ENCODE measurements at places on chromosomes 2 and 18.
A peak's percentile ranks its signal among the peaks of the same experiment; 100 is the strongest.

DNA sequence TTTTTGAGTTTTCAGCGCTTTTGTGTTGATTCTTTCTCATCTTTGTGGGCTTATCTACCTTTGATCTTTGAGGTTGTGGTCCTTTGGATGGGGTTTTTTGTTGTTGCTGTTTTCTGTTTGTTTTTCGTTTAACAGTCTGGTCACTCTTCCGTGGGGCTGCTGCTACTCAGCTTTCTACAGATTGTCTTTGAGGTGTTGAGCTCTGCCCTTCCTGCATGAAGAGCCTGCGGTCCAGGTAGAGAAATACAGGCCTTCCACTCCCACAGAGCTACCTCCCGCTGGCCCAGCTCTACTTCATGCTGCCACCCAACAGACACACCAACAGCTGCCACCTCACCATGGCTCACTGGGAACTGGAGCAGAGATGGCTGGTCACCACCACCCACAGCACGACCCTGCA is 61.7 kb upstream of the RNU4ATAC start:
- no peak for DNase-seq

GRCh38 chr2:126527836-126528490 is 128.0 kb upstream of the GYPC start:
- DNase-seq: peak; percentile 46

- DNase-seq: no peak
Measured at GRCh38 chr2:239275847-239276831, 124.7 kb downstream of the HDAC4 start.

DNA sequence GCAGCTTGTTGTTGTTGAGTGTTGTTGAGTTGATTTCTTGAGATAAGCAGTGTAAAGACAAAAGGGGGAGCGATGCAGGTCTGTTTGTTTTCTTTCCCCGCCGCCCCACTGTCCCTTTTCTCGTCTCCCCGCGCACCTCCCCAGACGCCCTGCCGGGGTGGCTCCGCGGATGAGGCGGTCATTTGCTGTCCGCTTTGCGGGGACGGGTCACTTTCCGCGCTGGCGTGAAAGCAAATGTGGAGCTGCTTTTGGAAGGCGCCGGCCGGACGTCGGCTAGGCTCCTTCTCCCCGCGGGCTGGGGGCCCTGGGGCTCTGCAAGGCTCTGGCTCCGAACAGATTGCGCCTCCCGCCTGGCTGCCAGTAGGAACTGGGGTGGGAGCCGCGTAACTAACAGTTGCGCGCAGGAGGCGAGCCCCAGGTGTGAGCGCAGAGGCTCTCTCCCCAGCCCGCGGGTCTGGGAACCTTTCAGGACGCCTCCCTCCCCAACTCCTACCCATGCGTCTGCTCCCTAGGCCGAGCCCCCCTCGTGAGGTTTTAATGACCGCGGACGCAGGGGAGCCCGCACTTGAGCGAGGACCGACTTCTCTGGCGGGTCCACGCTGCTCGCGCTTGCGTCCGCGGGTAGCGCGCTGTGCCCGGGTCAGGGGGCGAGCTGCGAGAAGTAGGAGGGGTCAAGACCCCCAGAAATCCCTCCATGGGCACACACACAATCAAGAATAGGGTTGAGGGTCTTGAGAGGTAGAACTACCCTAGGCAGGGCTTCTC is 146.6 kb downstream of the MEIS1 start:
- DNase-seq: no peak

GRCh38 chr2:99081891-99082290 is 59.6 kb upstream of the C2orf15 start:
- DNase-seq: no peak

- DNase-seq: no peak
Measured at GRCh38 chr2:8671802-8672201, 10.1 kb upstream of the ID2 start.

- DNase-seq: no peak
Measured at GRCh38 chr2:42906557-42907411, 114.4 kb upstream of the HAAO start.

DNA sequence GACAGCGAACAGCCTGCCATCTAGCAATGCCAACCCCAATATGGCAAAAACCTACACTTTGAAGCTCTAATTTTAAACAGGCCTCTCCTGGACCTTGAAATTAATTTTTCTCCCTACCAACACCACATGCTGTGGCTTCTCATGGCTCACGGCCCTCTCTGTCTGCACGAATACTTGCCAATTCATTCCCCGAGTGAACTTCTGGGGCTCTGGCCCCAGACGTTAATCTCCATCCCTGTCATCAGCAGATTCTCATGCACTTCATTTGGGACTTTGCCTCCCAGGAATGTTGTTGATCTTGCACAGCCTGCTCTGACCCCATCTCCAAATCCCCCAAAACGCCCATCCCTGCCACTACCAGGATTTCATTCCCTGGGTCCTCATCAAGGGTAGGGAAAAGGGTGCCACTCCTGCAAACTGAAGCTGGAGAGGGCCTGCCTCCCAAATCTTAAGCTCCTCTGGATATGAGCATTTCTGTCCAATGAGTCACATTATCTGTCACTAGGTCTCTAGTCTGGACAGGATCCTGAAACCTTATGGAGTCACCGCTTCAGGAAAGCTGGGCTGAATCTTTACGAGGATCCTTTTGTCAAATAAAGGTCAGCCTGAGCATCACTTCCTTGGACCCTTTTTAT is 10.4 kb downstream of the FIGLA start:
- DNase-seq: no peak

DNA sequence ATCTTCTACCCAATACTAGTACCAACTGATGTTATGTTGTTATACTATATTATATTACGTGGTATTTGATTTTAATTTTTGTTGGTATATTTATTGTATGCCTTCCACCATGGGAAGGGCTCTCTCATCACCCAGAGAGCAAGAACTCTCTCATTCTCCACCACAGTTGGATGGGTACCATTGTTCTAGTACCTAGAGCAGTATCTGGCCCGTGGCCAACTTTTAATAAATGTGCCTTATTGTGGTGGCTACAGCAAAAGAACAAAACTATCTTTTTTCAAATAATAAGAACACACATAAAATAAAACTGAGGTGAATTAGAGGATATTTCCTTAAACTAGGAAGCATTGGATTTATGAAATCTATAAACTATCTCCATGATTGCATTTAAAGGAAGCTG is 71.8 kb downstream of the PID1 start:
- no peak for DNase-seq
